LNCaP clone FGC (cell line): ENCODE measurements at places on chromosomes 2 and 18.

GRCh38 chr2:557635-558301, 119.4 kb downstream of the TMEM18 start:
- no peak for DNase-seq

DNA sequence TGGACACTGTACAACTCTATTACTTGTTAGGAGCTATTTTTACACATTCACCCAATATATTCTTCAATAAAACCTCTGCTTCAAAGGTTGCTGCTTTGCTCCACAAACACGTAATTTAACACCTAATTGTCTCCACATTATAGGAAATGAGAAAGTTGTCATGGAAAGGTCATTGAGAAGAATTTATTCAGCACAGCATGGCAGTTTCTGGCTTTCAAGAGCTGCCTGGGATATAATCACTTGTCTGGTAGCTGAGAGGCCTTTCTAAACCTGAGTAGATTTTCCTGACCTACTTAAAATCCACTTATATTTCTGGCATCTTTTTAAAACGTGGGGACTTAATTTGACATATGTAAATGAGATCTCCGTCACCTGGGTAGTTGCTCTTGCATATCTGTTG, 216.1 kb downstream of the ZNF804A start:
- no peak for DNase-seq

DNA sequence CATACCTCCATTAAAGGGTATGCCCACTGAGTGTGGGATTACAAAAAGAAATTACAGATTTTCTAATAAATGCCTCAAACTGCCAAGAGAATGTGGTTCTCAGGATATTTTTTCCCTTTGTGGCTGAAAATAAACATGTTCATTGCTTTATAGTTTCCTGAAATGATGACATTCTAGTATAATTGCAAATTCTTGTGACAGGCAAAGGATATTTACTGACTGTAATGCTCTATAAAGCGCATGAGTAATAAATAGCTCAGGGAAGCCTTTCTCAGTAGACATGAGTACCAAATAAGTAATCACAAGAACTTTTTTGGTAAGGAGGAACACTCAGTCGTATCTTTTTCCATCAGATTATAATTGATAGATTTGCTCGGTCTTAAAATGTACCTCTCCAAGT, 72.3 kb downstream of the FTCDNL1 start:
- DNase-seq, result no peak

DNA sequence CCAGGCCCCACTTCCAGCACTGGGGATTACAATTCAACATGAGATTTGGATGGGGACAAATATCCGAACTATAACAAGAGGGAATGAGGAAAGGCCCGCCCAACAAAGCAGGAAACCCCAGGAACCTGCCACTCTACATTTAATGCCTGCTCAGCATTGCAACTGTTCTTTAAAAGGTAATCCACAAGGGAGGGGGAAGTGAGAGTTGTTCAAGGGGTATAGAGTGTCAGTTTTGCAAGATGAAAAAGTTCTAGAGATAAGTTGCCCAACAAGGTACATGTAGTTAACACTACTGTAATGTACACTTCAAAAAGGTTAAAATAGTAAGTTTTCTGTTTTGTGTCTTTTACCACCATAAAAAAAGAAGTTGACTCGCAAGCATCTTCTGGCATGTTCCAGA, 137.6 kb downstream of the MBD2 start:
- DNase-seq, result no peak
